ENCODE measurements at places on chromosomes 6 and 20. TPM values are rescaled to one million over a fixed set of nuclear protein-coding genes. Genes with fewer than 3 reads are reported as not detected.

DNA sequence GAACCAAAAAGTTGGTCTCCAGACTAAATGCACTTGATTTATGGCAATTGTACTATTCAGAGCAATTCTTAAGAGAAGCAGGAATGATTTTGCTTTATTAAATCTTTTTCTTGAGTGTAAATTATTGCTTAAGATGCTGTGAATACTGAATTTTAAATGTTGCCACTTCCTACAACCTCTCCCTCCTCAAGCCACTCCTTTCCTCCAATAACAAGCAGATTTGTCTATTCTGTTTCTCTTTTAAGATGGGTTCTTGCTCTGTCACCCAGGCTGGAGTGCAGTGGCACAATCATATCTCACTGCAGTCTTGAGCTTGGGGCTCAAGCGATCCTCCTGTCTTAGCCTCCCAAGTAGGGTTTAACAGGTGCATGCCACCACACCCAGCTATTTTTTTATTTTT lies 65.3 kb downstream of the SESN1 start:
- DNase-seq, result no peak
- H3K4me3 ChIP-seq, result no peak overlapping the region
- no peaks in the 10 kb centered on the region for H3K36me3 ChIP-seq

DNA sequence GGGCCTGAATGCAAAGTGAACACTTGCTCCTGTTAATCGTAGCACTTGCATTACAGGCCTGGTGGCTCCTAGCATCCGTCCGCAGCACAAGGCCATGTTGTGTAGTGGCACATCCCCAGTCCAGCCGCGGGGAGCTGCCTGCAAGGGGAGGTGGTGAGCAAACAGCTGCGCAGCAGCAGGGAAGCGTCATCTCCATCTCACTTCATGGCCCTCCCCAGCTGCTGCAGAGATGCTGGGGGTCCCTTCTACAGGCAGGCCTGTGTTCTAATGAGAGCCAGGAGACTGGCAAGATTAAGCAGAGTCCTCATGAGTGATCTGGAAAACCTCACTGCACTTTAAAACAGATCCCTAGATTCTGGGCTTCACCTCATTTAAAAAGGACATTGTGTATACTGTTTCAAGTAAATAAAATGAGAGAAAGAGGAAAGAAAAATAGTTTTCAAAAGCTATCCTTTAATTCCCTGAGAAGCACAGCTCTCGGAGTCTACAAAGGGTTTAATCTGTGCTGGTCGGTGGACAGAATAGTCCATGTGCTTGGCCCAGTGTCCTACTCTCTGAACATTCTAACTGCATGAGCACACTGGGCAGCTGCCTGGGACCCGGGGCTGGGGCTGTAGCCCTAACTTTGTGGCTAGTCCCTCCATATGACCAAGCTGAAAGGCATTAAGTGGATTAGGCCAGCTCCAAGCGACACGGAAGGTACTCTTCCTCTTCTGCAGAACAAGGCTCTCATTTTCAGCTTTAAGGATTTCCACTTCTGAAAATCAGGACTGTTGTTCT lies 125.8 kb downstream of the LY86 start:
- DNase-seq, result no peak
- no peaks in the 10 kb centered on the region for H3K36me3 ChIP-seq

DNA sequence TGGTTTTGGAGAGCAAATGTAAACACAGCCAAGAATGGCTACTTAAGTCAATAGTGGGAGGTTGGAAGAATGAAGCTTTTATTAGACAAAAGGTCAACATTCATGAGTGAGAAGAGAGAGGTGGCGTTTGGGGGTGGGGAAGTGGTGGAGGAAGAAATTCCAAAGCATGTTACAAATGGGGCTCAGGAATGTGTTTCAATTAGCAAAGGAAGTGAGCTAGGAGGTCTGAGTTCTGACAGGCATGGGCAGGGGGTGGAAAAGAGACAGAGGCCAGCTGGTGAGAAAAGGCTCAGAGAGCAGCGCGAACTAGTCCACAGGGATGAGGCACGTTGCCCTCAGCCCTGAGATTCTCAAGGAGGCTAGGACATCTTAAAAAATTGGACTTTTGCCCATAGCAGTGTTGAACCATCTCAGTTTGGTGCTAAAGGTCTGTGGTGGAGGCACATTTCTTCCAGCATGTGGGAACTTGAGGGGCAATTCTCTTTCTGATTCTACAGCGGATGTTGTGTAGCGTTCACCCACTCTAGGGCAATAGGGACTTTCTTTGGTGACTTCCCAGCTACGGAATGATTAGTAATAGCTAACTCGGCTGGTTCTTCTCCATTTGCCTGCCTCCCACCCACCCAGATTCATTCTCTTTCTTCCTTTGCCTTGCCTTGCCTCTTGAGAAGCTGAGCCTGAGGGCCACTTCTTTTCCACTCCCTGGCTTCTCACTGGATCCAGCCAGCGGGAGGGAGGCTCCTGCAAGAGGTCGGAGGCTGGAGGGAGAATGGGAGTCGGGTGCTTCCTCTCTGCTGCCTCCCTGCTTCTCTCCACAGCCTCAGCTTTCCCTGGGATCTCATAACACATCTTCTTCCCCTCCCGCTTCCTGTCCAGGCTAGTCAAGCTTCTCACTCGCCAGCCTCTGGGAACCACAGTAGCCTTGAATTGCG lies 45.1 kb upstream of the NEDD9 start:
- no peaks in the 10 kb centered on the region for H3K36me3 ChIP-seq
- H3K27ac ChIP-seq, result peak overlapping the region; percentile 89
- H3K4me3 ChIP-seq, result peak overlapping the region; percentile 17
- peaks cover 61% of the 10 kb centered on the region for H3K4me1 ChIP-seq

- no peaks in the 10 kb centered on the region for H3K4me1 ChIP-seq
- H3K27me3 ChIP-seq, result no peaks in the 10 kb centered on the region
- H3K27ac ChIP-seq, result peak overlapping the region; percentile 41
- no peak overlapping the region for H3K4me3 ChIP-seq
Observed at GRCh38 chr6:37393381-37393929, 39.6 kb upstream of the CMTR1 start.

DNA sequence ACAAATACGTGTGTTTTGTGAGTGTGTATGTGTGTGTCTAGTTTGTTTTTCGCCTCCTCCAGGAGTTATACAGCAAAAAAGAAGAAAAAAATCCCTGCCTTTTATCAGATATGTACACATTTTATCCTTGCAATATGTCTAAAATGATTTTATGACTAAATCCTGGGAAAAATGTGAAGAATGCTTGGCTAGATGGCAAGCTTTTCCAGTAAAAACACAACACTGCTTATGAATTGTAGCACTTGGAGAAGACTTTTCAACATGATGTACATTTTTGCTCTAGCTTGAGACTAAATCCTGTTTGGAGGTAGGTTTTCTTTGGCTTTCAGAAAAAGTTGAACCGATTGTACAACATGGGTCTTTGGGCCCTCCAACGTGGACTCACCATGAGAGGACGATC lies 160.2 kb downstream of the GMPR start:
- H3K4me1 ChIP-seq, result peaks cover 2% of the 10 kb centered on the region
- H3K36me3 ChIP-seq, result peaks cover 3% of the 10 kb centered on the region
- no peak overlapping the region for H3K27ac ChIP-seq
- no peak overlapping the region for H3K4me3 ChIP-seq
- no peaks in the 10 kb centered on the region for H3K27me3 ChIP-seq

DNA sequence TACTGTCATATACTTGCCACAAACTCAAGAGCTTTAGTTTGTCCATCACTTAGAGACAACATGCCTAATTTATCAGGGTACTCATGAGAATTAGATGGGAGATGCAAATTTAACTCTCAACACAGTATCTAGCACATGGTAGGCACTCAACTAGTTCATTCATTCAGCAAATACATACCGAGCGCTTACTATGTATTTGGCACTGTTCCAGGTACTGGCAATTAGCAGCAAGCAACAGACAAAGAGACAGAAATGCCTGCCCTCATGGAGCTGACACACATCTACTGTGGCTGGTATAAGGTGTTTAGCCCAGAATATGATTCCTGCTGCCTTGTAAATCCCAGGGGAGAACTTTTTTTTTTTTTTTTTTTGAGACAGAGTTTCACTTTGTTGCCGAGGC lies 4.8 kb downstream of the MICAL1 start:
- H3K27me3 ChIP-seq, result no peaks in the 10 kb centered on the region
- H3K4me3 ChIP-seq, result no peak overlapping the region
- H3K4me1 ChIP-seq, result no peaks in the 10 kb centered on the region
- H3K27ac ChIP-seq, result no peak overlapping the region

GRCh38 chr6:20403766-20404640 lies 2.3 kb downstream of the E2F3 start:
- peaks cover 8% of the 10 kb centered on the region for H3K36me3 ChIP-seq
- H3K27ac ChIP-seq, result peak overlapping the region; percentile 98
- H3K27me3 ChIP-seq, result peaks cover 4% of the 10 kb centered on the region
- DNase-seq, result no peak
- peaks cover 13% of the 10 kb centered on the region for H3K4me1 ChIP-seq

DNA sequence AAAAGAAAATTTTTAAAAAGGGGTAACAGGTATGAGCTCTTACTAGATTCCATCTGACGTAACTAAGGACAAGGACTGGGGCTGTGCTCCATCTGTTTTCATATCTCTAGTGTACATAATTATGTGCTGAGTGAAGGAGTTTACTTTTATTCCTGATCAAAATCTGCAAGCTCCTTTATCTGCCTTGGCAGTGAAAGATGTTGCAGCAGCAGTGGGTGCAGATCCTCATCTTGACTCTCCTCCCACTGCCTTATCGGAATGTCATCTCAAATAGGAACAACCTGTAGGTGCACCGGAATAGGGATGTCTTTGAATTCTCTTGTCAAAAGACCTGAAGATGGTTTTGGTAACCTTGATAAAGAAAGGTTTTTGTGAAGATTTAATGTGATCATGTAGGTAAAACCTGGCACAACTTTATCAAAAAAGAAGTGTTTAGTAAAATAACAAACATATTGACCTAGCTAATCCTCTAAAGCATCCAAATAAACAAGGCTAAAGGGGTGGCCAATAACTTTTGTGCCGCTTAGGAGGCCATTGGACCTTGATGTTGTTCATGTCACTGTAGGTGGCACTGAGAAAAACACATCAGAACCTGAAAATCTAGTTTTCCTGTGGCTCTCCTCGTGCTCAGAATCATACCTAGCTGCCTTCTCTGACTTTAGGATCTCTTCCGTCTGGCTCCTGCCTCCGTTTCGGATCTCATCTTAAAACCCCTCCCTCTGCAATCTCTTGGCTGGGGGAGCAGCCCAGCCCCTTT lies 19.0 kb upstream of the SLC16A10 start:
- H3K27me3 ChIP-seq, result peaks cover 4% of the 10 kb centered on the region
- H3K27ac ChIP-seq, result no peak overlapping the region
- no peak overlapping the region for H3K4me3 ChIP-seq
- no peak for DNase-seq

DNA sequence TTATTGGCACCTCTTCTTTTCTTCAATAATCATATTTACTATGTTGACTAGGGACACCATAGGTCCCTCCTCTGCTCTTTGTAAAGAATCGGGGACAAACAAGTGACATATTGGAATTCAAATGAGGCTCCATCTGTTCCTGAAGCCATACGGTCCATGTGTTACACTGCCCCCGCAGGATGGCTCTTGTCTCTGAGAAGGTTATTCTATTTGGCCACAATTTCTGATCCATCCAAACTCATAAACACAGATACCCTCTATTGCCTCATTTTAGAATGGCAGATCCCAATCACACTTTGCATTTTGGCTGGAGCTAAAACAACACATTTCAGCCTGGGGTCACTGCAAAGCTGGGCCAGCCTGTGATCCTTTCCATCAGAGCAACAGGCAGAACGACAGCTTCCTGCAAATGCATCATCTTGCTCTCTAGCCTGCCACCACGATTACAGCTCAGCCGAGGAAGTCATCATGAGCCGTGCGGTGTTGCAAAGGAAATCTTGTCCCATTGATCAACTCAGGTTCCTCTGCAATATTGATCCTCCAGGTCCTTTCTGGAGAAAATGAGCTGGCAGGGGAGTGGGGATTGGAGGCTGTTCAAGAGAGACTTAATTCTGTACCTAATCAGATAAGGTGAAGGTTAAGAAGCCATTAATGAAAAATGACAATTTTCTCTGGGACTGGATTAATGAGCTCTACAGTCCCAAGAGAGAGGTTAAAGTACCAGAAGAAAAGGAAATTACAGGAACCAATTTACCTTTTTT lies 73.1 kb downstream of the AGPAT4 start:
- no peak overlapping the region for H3K4me3 ChIP-seq
- H3K4me1 ChIP-seq, result peaks cover 2% of the 10 kb centered on the region
- H3K27ac ChIP-seq, result peak overlapping the region; percentile 27

DNA sequence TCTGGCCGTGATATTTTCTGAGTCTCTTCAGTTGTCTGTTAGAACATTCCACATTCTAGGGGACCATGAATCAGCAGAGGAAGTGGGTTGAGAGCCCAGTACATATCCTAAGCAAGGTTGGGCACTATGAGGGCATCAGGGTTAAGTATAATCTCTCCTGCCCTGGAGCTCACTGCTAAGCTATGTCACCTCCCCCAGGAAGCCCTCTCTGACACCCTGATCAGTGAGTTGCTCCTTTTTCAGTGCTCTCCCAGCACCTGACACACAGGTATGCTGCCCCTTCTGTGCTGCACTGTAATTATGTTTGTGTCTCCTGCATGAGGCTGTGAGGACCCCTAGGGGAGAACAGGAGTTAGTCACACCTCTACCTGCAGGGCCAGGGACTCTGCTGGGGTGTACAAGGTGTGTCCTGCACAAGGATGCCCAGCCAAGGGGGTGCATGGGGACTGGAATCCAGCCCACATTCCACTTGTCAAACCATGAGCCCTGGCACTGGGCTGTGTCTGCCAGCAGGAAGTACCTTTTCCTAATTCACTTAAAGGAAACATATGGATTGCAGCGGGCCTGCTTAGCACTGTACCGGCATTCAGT lies 3.9 kb downstream of the RAB44 start:
- H3K27me3 ChIP-seq, result peaks cover 33% of the 10 kb centered on the region
- H3K27ac ChIP-seq, result no peak overlapping the region
- no peak for DNase-seq
- no peak overlapping the region for H3K4me3 ChIP-seq
- no peaks in the 10 kb centered on the region for H3K36me3 ChIP-seq

DNA sequence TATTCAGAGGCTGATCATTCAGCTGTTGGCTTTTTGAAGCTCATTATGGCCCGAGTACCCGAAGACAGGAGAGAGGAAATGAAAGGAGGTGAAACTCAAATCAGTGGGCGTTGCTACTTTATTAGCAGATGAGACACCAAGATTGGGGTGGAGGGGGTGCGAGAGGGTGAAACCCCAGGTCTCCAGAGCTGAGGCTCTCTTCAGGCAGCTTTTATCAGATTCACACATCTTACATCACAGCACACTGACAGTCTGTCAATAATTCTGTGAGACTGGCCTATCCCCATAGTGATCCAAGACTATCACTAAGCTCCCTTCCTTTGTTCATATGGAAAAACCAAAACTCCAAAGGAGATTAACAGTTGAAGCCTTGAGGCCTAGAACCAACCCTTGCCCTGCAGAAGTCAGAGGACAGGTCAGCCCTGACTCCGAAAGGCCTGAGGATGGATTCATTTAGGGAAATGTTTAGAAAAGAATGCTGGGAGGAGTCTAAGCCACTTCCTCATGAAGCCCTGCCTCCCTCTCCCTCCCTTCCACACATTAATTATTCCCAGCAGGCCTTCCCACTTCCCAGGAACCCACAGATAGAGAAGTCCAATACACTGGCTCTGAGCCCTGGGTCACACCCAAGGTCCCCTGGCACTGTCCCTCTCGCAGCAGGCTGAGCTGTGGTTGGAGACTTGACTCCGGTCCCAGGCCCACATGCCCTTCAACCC lies 23.2 kb downstream of the TRERF1 start:
- H3K36me3 ChIP-seq, result peaks cover 6% of the 10 kb centered on the region
- H3K4me3 ChIP-seq, result no peak overlapping the region
- no peak for DNase-seq
- no peaks in the 10 kb centered on the region for H3K27me3 ChIP-seq

Gene SLC24A3
- total RNA-seq, result 1.5 TPM

Gene ADGRG6
- total RNA-seq, result 139 TPM

Gene FOXA2
- total RNA-seq, result 124 TPM

Gene SLA2
- 0.77 TPM for total RNA-seq

Gene TMEM74B
- total RNA-seq, result 21.9 TPM

Gene ZBP1
- total RNA-seq, result not detected

Gene SERINC3
- 41.5 TPM for total RNA-seq
